ENCODE measurements at places on chromosomes 5 and 9.
A peak's percentile ranks its signal among the peaks of the same experiment; 100 is the strongest.

- no peak for DNase-seq
These were observed 1471.2 kb upstream of the NUDT12 start for GRCh38 chr5:105033637-105034400.

GRCh38 chr5:123084730-123085605, 4.1 kb upstream of the PRDM6 start:
- DNase-seq = no peak

DNA sequence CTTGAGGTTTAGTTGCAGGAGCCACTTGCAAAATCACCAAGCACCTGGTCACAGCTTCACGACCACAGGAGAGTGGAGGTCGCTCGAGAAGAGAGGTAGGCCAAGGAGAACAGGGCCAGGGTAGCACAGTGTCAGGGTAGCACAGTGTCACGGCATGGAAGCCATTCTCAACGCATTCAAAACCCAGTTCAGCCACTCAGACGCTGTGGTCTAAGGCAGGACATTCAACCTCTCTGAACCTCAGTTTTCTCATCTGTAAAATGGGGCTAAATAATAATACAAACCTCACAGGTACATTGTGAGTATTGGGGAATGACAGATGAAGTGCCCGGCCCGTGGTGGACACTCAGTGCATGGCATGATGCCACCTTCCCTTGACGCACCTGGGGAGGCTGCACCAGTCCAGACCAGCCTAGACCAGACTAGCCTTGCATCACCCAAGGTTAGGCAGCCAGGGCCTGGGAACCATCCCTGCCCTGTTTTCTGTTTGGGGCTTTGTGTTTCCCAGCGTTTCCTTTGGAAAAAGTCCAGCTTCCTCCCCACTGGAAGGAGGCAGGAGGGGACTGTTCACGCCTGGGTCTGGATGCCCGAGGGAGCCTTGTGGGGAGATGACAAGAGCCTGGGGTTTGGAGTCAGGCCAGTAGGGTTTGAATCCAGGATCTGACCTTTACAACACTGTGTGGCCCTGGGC, 7.8 kb upstream of the LMX1B start:
- no peak for DNase-seq

DNA sequence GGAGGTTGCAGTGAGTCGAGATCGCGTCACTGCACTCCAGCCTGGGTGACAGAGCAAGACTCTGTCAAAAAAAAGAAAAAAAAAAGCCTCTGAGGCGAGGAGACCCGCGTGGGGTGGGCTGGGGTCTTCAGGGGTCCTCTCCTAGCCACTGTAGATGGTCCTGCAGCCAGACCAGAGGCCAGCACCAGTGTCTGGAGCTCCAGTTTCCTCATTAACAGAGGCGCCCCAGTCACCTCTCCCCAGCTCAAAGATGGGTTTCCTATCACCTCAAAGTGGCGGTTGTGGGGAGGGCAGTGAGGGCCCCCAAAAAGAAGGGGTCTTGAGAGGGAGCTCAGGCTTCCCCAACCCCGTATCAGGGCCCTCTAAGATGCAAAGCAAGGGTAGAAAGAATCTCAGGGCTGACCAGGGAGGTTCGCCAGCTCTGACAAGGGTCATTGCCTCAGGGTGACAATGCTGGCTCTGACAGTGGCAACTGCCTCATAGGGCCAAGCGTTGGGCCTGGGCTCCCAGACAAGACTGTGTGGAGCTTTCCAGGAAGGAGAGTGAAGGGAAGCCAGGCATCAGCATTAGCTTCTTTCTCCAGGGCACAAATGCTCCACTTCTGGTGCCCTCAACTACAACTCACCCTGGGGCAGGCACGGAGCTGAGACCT, 15.0 kb downstream of the STK10 start:
- no peak for DNase-seq

DNA sequence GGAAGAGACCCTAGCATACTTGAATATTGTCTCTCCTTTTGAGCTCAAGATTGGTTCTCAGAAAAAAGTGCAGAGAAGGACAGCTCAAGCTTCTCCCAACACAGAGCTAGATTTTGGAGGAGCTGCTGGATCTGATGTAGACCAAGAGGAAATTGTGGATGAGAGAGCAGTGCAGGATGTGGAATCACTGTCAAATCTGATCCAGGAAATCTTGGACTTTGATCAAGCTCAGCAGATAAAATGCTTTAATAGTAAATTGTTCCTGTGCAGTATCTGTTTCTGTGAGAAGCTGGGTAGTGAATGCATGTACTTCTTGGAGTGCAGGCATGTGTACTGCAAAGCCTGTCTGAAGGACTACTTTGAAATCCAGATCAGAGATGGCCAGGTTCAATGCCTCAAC, 9.5 kb downstream of the RNF14 start:
- DNase-seq = no peak

- no peak for DNase-seq
These were observed 160.6 kb downstream of the EFNA5 start for GRCh38 chr5:107510125-107510524.

DNA sequence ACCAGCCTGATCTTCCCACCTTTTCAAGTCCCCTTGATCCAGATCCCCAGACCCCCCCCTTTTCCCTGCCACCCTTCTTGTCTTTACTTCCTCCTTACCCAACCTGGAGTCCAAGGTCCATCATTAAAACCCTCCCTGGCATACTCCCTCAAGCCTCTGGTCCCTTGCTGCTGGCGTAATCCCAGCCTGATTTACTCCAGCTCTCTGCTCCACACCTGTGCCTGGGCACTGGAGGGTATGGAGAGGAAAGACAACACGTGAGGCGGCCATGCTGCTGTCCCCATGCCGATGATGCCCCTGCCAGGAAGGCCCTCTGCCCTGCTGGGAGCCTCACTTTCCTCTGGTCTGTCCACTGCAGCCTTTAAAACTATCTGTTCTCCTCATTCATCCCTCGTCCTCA, 5.1 kb downstream of the B4GALT7 start:
- no peak for DNase-seq

DNA sequence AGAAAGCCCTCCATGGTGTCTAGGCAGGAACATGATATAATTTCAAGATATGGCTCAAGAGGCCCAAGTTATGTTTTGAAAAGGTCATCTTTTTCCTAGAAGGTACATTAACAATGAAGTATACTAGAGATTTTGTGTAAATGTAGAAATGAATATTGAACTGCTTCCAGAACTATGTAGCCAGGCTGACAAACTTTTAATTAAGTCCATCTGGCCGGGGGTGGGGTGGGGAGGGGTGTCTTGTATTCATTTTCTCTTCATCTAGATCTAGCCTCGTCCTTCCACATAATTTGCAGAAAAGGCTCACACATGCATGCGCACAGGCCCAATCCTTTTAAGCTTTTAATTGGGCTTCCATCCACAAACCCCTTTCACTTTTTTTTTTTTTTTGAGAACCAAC, 323.3 kb downstream of the ARL15 start:
- no peak for DNase-seq

DNA sequence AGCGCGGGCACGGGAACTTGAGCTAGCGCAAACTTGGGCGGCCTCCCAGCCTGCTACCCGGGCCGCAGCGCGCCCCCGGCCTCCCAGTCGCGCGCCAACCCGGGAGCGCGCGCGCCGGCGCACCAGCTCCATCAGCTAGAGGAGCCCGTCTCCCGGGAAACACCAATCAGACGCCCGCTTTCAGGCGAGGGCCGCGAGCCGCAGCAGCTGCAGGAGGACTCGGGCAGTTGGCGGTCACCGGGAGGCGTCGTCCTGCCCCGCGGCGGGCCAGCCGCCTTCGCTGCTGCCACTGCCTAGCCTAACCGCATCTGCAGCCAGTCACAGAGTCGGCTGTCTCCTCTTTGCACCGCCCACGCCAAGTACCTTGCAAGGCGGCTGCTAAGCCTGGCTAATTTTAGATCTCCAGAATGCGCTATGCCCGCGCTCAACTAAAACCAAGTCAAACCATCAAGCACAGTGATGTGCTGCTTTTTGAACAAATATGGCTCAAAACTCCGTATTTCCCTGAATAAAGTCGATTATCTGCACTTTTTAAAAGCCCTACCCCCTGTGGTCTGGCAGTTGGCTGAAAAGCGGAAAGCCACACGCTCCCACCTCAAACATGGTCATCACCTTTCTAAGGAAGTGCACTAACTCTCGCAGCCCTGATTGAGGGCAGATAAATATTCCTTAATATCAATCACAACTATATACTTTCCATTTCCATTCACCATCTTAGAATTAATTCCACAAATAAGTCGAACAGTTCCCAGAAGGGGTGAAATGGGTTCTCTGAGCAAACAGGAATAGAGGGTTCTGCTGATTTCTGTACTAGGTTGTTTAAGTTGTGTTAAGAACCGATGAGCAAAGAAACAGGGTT, 221.8 kb downstream of the MEF2C start:
- DNase-seq = peak; percentile 87

Data from NCI-H2081 treated with DMSO at 0.1 percent for 48 hours (cell line).